ENCODE measurements at places on chromosomes 3 and 15.

- no peak for DNase-seq
Measured at GRCh38 chr3:140207541-140207940, 272.6 kb downstream of the CLSTN2 start.

GRCh38 chr15:37789397-37789786 lies 145.0 kb upstream of the TMCO5A start:
- DNase-seq: no peak

- DNase-seq: no peak
Measured at GRCh38 chr15:56883088-56883487, 35.4 kb upstream of the TCF12 start.

- no peak for DNase-seq
Measured at GRCh38 chr15:72833561-72833960, 50.0 kb upstream of the ADPGK start.

- no peak for DNase-seq
Measured at GRCh38 chr3:195849322-195850074, 37.8 kb upstream of the MUC4 start.

GRCh38 chr3:53202331-53203015 lies 41.5 kb downstream of the PRKCD start:
- no peak for DNase-seq

DNA sequence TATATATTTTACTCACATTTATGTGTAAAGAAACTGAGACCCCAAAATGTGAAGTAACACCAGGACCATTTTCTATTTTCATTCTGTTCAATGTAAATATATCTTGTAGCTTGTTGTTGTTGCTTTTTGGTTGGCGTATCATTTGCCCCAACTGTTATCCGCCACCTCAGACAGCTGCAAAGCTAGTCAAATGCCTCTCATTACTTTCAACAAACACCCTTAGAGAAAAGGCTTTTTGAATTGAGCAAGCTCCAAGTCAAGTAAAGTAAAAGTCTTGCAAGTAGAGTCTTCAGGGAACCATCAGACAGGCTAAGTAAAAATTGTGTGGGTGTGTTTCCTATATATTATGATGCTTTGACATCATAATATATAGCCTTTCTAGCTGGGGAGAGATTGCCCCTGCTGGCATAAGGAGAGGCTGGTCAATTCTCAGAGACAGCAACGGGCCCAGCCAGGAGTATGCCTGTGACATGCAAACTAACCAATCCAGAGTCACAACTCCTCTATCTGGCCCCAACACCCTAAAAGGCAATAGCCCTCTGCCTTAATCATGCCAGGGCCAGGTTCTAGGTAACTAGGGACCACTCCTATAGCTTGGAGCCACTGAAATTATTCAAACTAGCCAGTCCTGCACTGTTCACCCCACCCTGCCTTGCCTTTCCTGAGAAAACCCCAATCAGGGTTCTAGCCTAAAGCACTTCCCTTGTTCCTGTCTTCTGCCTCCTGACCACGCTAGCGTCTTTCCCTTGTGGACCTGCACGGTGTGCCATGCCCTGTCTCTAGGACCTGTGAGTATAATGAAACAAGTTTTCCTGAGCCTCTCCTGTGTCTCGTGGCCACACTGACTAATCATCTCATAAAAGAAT lies 75.6 kb downstream of the RAD18 start:
- DNase-seq: no peak

- DNase-seq: no peak
Measured at GRCh38 chr3:106963442-106963841, 413.8 kb upstream of the CCDC54 start.

- DNase-seq: no peak
Measured at GRCh38 chr3:50339485-50340146, 1.0 kb downstream of the RASSF1 start.

- no peak for DNase-seq
Measured at GRCh38 chr15:58203537-58203936, 65.4 kb downstream of the AQP9 start.

DNA sequence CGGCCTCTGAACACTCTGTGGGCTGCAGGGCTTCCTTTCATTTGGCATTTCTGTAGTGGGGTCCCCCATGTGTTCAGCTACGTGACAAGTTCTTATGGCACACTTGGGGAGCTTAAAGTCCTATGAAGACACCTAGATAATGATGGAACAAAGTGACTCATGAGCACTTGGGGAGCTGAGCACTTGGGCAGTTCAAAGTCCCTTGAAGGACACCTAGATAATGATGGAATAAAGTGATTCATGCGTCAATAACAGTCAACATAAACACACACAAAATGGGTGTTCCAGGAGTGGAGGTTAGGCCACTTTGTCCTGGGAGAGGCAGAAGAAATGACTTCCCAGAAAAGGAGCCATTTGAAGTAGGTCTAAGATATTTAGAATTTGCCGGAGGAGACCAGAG lies 66.6 kb downstream of the LDHAL6B start:
- no peak for DNase-seq

DNA sequence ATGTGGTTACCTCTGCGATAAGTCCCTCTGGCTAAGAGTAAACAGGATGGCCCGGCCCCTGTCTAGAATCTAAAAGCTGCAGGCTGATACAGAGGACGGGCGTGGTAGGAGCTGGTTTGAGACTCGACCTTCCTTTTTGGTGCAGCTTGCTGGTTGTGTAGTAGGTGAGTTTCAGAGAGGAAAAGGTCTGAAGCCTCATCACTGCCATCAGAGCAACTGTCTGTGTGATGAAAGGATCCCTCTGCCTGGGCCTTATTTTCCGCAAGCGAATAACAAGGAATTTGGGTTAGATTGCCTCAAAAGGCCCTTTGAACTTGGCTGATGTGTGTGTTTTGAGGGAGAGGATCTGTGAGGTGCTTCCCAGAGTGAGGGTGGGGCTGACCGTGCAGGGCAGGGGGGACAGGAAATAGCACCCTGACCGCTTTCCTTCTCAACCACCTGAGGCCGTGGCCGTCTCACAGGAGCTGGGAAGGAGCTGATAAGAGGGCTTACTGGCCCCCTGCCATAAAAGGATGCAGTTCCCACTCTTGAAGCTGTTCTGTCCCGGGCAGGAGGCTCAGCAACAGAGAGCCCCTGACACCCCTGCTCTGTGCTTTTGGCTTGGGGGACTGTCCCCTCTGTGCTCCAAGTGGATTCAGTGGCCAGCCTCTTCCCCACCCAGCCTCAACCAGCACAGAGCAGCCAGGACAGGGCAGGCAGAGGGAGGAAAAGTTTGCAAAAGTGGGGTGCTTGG lies 45.6 kb upstream of the TFRC start:
- DNase-seq: no peak

GRCh38 chr15:43776718-43777266 lies at the start of gene ELL3:
Gene ELL3, minus strand, starts transcription at chr15:43776966. Its CDS starts 65 bp downstream, at chr15:43776901.
- peak; percentile 65 for DNase-seq

DNA sequence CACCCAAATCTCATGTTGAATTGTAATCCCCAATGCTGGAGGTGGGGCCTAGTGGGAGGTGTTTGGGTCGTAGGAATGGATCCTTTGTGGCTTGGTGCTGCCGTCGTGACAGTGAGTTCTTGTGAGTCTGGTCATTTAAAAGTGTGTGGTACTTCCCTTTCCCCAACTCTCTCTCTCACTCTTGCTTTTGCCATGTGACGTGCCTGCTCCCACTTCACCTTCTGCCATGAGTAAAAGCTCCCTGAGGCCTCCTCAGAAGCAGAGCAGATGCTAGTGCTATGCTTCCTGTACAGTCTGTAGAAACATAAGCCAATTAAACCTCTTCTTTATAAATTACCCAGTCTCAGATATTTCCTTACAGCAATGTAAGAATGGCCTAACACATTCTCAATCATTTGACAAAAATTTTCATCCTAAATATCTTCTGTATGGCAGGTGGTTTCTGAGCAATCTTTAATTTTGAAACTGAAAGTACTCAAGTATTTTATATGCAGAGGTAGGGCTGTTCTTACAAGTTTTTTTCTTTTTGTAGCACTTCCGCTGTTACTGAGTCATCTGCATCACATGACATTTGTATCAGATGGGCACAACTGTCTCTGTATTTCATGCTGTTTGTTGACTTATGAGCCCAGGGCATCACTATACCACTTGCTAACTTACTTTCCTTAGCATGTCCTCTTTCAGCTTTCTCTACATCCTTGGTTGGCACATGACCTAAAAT lies 8.8 kb downstream of the RPL39L start:
- DNase-seq: peak; percentile 16

DNA sequence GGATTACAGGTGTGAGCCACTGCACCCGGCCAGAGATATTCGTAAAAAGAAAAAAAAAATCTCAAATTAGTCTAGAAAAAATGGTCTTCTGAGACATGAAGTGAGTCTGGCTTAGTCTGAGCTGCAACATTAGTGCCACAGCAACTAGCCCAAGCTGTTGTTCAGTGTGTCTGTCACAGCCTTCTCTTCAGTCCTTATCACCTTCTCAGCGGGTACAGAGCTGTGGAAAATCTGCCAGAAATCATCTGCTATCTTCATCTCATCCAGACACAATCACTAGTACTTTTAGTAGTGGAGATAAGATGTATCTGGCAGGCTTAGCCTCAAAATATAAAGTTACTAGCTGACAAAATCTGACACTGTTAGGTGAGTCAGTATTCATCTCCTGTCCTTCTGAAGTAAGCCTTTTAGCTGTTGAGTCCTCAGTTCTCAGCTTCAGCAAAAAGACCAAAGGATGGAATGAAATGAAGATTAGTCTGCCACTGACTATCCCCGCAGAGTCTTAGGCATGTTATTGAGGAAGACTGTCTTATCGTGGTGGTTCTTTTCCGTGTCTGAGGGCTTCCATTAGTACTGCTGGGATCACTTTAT lies 120.5 kb upstream of the CGNL1 start:
- DNase-seq: no peak

Measured in stimulated activated CD4-positive, alpha-beta T cell treated with anti-CD3 and anti-CD28 coated beads, TNF-alpha, amount 100 ng/mL, for 4 hours (primary cell).